ENCODE measurements at places on chromosomes 2 and 18. TPM values are rescaled to one million over a fixed set of nuclear protein-coding genes. Genes with fewer than 3 reads are reported as not detected.

DNA sequence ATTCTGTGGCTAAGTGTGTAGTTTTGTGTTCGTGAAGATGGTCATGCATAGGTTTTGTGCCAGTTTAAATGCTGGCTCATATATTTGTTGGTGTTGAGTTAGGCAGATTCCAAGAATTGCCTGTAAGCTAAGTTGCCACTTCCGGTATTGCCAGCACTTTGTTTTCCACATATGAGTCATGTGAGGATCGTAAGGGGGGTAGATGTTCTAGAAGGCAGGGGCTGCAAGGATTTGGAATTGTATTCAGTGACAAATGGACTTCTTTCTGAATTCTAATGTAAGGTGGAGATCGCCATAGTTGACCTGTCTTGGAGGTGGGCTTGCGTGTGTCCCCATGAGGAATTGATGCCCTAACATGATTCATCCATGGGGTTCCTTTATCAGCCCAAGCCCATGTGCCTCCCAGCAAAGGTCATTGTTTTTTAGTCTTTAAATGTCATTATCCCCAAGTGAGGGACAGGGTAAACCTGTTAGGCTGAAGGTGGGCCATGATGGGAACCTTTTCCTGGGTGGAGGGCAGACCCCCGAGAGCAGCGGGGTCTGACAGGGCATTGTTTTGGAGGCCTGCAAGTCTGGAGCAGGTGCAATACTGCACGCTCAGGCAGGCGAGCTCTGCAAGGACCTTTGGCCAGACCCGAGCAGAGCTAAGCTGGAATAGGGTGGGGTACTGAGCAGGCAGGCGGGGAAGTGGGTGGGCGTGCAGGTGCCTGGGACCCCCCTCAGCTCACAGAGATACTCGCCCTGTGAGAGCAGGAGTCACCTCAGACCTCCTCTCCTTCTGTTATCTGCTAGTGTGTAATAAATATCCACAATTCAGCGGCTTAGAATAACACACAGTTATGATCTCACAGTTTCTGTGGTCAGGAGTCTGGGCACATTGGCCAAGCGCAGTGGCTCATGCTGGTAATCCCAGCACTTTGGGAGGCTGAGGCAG lies 77.4 kb downstream of the LRRFIP1 start:
- no peak for DNase-seq

DNA sequence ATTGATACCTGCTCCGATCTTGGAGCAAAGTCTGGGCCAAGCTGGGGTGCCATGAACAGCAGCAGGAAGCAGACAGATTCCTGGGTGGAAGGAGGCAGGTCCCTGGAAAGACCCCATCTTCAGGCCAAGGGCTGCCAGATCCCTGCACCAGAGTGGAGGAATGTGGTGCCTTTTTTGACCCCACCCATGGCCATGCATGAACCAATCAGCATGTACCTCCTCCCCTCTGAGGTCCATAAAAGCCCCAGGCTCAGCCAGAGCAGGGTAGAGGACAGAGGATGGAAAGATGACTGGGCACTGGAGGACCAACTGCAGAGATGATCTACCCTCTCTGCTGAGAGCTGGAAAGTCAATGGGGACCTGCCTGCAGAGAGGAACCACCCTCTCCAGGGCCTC lies 34.4 kb upstream of the ID2 start:
- no peak for DNase-seq

- DNase-seq = no peak
Observed at GRCh38 chr2:48849770-48850169, 94.2 kb upstream of the LHCGR start.

DNA sequence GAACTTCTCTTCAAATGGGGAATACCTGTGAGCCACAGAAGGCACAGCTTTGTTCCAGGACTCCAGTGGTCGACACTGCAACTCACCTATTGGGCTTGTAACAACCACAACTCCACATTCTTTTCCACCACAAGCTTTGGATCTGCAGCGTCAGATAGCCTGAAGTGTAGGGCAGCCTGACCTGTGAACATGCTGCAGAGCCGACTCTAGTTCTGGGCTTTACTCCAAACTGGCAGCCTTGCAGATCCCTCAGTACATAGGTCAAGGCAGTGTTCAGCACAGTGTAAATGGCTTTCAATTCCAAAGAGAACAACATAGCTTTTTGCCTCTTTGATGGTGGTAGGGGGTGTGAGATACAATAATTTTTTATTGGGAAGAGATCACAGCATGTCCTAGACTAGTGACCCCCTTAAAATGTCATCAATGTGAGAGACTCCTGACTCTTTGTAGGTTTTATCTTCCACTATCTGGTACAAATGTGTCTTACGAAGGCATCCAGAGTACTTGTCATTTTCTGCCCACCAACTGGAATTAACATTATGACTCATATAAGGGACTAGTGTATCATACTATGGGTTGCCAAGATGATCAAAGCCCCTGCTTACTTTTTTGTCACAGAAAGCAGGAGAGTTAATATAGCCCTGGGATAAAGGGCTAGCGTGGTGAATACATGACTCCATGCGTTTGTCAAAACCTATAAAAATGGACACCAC lies 149.8 kb downstream of the COPS8 start:
- DNase-seq = peak; percentile 61

DNA sequence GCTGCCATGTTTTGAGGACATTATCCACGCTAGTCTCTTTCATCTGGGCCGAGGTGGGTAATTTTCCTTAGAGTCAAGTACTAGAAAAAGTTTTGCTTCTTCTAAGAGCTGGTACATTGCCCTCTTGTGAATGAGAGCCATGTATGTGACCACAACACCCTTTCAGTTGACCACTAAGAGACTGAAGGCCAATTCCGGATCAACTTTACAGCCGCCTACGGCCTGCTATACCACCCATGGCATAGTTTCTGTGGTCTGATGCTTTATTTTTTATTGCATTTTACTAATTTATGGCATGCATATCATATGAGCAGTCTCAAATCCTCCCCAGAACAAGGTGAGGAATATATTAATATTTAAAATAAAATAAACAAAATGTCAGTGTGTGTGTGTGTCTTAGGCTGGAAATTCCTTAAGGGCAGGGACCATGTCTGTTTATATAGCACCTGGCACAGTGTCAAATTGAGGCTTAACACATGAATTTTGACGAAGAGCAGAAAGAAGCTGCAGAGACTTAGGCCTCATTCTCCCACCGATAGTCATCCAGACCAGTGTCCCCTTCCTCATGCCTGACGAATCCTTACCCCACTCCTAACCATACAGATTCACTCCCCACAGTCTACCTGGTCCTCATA lies 35.4 kb downstream of the PSD4 start:
- DNase-seq = no peak

- DNase-seq = peak; percentile 62
Observed at GRCh38 chr2:33457556-33458247, 18.7 kb upstream of the RASGRP3 start.

DNA sequence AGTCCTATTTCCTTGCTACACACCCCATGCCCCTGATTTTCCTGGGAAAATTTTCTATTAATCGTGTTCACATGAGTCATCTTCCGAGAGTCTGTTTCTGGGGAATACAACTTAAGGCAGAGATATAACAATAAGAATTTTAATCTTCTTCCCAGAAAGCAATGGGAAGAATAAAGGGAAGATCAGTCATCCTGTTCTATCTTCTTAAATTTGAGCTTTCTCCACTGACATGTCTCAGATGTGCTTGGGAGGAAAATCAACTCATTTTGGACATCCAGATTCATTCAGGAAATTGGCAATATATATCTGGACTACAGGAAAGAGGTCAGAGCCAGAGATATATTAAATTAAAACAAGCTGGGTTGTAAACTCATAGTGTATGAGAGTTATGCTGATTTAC lies 62.3 kb upstream of the SPAG16 start:
- DNase-seq = no peak

- no peak for DNase-seq
Observed at GRCh38 chr2:129354631-129355030, 624.8 kb upstream of the RAB6C start.

DNA sequence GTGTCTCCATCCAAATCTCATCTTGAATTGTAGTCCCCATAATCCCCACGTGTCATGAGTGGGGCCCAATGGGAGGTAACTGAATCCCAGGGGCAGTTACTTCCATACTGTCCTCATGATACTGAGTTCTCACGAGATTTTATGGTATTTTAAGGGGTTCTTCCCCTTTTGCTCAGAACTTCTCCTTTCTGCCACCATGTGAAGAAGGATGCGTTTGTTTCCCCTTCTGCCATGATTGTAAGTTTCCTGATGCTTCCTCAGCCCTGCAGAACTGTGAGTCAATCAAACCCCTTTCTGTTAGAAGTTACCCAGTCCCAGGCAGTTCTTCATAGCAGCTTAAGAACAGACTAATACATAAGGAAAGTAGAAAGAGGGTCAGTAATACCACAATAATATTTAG lies 480.4 kb downstream of the KCNJ3 start:
- no peak for DNase-seq

GRCh38 chr2:44844651-44845270 lies 96.7 kb upstream of the SIX3 start:
- DNase-seq = no peak

DNA sequence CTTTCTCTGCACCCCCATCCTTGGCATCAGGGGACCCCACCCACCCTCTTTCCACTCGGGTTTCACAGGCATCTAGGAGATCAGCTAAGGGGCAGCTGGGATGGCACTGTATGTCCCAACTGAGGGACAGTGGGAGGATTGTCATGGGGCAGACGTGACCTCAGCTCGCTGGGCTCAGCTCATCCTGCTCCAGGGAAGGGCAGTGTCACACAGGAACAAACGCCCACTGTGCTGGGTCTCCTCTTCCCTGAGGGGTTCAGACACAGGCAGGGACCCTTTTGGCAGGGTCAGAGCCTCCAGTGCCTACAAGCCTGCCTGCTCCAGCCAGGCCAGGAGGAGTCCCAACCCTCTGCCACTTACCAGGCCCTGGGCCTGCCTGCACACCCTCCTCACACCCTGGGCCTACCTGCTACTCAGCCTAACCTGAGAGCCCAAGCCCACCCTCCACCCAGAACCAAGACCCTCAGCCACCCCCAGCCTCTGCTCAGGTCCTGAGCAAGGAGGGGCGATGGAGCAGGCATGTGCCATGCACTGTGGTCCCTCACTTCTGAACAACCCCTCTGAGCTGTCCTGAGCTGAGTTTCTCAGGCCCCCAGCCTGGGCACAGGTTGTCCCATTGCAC lies 68.2 kb downstream of the HS1BP3 start:
- DNase-seq = no peak

DNA sequence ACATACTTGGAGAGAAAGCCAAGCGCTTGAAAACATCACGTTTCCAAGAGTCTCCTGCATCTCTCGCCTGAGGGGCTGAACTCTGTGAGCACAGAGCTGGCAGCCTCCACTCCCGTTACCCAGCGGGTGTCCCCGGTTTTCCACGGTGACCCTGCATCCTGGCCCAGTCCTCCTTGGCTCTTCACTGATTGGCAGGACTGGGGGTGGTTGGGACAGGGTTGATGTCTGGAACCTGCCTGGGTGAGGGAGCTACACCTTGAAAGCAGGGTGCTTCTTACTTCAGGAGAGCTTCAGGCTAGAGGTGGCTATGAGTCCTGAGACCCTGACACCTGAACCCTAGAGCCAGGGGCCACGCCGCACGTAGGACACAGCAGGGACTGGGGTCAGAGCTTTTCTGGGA lies 234.1 kb downstream of the DYSF start:
- peak; percentile 8 for DNase-seq

The FEV gene
- not detected for total RNA-seq

DNA sequence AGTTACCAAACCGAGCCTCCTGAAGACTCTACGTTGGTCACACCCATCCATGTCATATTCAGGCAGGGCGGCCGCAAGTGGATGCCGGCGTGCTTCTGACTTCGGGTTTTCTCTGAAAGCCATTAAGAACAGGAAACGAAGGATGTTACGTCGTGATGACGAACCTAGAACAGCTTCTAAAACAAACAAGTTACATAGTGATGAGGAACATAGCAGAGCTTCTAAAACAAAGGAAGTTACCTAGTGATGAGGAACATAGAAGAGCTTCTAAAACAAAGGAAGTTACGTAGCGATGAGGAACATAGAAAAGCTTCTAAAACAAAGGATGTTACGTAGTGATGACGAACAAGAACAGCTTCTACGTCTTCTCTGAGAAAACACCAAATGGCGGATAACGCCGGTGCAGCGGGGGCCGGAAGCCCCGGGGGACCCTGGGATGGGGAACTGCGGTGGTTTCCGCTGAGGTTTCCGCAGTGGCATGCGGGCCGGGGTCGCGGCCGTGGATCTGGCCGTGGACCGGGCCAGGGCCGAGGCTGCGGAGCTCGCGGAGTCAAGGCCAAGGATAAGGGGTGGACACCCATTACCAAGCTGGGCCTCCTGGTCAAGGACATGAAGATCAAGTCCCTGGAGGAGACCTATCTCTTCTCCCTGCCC lies 141.1 kb downstream of the SOCS6 start:
- DNase-seq = no peak

DNA sequence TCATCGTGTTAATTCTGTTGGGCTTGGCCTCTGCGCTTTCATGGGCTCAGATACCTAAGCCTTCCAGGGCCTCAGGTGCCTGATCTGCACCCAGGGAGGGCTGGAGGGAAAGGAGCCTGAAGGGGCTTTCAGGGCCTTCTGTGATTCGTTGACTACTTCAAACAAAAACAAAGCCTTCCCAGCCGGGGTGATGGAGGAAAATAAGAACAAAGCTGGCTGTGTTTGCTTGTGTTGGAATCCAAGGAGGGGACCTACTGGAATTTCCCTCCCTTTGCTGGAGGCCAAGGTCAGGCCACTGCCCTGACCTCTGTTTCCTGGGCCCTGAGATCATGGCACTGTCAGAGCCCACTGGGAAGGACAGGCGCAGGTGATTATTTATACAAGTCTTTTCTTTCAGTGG lies 135.3 kb downstream of the KLHL29 start:
- no peak for DNase-seq

The COBLL1 gene
- 17.0 TPM for total RNA-seq

The CHRNA1 gene
- not detected for total RNA-seq

GRCh38 chr2:74567881-74568280 lies 13.4 kb downstream of the DOK1 start:
- no peak for DNase-seq

DNA sequence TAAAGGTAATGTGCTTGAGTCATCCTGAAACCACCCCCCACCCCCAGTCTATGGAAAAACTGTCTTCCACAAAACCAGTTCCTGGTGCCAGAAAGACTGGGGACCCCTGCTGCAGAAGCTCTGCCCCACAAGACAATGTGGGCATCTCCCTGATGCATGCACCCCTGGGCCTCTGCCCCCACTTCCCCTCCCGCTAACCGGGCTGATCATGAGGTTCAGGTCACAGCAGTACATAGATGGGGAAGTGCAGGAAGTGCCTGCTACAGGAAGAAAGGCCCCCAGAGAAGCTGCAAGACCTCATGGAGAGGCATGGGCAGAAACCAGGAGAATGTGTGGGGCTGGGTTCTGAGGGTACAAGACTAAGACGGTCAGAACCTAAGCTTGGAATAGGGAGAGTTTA lies 243.4 kb upstream of the ID2 start:
- no peak for DNase-seq

GRCh38 chr2:182444806-182445205 lies 18.0 kb upstream of the PDE1A start:
- DNase-seq = no peak

Measured in left ventricle myocardium superior (tissue), 1 donor.